ENCODE measurements at places on chromosomes 7 and 10.

DNA sequence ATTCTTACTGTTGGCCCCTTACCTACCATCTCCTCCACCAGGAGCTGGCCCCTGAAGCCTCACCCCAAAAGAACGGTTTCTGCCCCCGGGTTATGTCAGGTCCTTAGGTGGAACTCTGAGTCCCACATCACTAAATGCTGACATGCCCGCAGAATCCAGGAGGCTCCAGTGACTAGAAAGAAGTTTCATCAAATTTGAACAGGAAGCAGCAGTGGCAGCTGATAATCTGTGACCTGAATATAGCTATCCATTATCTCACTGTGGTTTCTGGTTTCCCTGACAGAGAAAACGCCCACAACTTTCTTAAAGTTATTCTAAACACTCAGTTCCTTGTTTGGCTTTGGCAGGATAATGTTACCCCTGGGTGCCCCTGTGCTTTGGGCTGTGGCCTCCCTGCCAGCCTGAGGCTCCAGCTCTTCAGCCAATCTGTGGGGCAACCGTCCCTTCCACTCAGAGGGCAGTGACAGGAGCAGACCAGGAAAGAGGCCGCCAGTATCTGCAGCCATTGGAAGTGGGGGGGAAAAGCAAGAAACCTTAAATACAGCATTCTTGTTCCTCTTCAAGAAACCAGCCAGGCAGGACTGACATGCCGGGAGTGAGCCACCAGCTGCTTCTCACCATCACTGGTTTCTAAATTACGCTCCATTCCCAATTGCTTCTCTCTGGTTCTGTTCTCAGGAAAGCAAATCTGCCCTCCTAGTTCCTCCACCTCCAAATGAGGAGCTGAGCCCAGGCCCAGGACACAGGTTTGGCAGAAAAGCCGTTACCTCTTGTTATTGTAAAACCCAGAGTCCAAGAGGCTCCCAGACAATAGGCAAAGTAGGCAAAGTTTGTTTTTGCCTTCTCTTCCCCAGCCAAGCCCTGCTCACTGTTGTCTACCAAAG, 41.2 kb upstream of the VCL start:
- no peak for DNase-seq

- no peak for DNase-seq
Measured at GRCh38 chr10:29239569-29240472, 49.0 kb upstream of the LYZL1 start.

GRCh38 chr7:33932221-33932620, 26.9 kb downstream of the BMPER start:
- no peak for DNase-seq

- DNase-seq = no peak
Measured at GRCh38 chr7:55946545-55946944, 5.1 kb upstream of the MRPS17 start.

GRCh38 chr10:77186936-77187335, 450.7 kb downstream of the KCNMA1 start:
- DNase-seq = no peak

DNA sequence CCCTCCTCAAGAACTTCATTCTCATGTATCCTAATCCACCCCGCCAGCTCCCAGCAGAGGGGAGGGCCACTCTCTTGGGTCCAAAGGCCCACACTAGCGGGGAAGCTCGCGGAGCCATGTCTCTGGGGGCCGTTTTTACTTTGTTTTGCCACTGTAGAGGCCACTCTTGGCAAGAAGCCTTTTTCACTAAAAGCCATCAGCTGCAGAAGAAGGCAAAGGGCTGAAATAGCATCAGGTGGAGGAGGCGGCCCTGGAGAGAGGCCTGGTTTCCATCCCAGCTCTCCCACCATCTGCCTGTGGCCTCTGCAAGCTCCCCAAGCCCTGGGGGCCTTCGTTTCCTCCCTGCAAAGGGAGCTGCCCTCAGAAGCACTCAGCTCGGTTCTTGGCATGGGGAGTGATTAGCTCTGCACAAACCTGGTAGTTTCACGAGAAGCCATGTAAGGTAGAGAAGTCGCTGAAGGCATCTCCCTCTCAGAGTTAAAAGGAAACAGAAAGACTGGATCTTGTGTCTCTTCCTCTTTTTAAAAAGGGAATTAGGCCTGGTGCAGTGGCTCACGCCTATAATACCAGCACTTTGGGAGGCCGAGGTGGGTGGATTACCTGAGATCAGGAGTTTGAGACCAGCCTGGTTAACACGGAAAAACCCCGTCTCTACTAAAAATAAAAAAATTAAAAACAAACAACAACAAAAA, 70.3 kb downstream of the PARP12 start:
- no peak for DNase-seq

DNA sequence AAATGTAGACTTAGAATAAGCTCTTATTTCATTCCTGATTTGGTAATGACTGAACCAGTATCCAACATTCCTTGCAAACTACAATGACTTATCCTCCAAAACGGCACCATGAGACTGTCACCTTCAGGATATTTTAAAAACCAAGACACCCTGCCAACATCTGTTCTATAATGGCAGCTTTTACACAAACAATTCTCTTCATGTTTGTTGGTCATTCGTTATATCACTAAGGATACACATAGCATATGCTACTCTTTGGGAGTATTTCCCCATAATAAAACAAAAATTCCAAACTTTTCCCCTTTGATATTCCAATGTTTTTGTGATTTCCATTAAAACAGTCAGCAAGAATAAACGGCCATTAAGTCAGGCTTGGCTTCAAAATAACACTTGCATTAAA, 215.4 kb downstream of the GLI3 start:
- no peak for DNase-seq

GRCh38 chr7:29805886-29806207, 461 bp upstream of the WIPF3 start:
- DNase-seq = no peak

- DNase-seq = no peak
Measured at GRCh38 chr10:77264107-77264506, 373.5 kb downstream of the KCNMA1 start.

DNA sequence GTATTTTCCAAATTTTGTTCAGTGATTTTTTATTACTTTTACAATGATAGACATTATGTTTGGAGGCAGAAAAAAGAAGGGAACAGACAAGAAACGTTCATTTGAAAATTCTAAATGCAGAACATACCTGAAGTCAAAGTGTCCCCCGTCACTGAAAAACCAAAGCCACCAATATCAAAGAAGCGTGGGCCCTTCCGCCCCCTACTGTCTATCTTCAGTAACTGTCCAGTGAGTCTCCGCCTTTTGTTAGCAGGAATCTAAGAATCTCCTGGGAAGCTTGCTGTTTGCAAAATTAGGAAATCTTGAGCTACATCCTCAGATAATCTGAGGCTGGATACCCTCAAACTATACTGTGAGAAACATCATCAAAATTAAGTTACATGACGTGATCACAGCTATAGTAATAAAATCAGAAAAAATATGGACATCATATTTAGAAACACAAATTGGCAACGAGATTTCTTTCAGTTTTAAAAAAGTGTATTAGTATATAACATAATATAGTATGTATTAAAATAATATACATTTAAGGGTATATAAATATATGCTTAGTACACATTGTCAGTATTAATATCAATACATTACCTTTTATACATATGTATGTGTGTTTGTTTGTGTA, 169.3 kb upstream of the AKR1E2 start:
- no peak for DNase-seq

- peak; percentile 74 for DNase-seq
Measured at GRCh38 chr7:13920053-13920697, 69.3 kb downstream of the ETV1 start.

DNA sequence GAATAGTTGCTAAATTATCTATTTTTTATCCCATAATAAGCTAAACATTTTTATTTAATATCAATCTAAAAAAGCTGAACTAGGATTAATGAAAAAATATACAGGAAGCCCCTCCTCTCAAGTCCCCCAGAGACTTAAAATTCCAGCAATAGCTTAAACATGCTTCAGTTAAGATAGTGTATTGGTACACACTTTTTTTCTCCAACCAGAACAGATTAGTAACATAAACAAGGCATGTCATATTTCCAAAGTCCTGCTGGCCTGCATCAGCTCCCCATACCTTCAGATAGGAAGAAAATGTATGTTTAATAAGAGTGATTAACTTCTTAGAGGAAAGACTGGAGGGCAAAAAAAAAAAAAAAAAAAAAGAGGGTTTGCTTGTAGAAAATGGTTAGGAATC, 7.1 kb downstream of the TBX20 start:
- no peak for DNase-seq

DNA sequence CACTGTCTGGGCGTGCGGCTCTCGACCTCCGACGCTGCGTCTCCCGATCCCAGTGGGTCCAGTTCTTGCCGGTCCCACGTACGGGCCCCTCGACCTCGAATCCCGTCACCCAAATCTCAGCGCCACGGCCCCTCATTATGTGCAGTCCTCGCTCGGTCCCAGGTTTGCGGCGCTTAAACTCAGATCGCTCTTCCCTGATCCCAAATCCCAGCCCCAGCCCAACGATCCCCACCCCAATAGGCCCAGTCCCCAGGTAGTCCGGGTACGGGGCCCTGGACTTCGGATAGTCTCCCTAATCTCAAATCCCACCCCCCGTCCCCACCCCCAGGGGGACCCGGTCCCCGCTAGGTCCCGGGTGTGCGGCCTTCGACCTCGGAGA, 666 bp downstream of the HNRNPF start:
- DNase-seq = no peak

DNA sequence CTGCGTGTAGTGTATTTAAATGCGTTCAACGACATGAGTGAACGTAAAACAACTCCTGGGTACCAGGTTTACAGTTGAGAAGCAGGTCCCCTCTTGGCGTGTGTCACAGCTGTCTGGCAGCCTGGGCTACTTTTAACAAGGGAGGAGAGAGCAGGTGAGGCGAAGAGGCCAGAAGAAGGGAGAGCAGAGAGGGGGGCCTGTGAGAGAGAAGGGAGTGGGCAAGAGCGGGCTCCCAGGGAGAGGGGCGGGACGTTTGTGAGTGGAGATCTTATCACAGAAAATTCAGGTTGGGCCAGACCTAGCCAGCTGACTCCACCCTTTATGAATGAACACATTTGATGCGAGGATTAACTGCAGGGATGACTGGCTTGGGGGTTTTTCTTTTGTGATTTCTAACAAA, 154.0 kb downstream of the CAMK1D start:
- DNase-seq = no peak

DNA sequence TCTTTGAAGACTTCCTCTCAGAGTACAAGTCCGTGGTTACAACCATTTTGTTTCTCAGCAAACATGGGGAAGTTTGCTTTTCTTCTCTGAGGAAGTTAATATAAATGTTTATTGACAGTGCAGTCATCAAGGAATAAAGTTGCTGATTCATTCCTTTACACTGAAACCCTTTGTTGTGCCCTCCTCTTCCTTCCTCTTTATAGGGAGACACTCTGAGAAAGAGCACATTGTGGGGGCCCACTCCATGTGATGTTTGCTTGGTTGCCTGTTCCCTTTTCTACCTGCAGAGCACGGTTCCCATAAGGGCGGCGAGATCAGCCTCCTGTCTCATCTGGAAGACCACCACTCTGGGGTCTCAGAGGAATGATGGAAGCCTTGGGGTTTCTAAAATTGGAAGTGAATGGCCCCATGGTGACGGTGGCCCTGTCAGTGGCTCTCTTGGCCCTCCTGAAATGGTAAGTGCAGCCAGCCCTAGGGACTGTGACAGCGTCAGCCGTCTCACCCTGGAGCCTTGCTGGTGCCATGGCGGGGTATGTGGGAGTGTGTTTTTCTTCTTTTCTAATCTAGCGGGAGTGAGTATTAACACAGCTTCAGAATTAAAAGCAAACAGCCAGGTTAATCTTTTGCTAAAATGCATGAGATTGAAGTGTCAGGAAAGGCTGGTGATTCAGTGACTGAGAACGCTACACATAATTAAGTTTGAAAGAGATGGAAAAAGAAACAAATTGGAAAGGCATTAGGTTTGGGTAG, at the start of gene TBXAS1:
Gene TBXAS1 (plus strand): TSS at position 240 of the 750 bp plus-strand sequence. CDS start 127 bp downstream, at position 367.
- DNase-seq = no peak

DNA sequence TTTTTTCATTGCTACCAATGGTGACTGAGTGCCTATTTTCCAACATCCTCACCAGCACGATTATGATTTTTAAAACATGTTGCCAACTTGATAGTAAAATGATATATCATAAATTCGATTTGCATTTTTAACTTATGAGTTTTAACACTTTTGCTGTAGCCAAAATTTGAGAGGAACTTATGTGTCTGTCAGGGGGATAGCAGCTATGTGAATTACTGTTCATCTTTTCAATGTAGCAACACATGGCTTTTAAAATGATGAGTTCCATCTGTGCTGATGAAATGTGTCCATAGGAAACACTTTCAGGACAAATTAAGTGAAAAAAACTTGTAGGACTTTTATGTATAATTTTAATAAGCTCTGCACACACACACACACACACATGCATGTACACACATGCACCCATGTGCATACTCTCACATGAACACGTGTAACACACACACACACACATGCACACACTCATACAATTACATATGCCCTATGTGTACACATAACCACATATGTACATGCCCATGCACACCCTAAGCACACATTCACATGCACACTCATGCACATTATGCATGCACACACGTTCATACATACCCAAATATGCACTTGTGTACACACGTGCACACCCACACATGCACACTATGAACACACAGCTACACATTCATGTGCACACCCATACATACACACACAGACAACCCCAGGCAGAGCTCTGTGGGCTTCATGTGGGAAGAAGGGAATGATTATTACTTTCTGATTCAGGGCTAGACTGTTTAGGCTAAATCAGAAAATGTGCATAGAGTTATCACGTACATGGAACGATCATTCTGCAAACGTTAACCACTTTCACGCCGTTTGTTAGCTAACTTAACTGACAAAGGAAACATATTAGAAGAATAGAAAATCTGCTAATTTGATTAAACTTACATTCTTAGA, 68.9 kb downstream of the C10orf143 start:
- no peak for DNase-seq

GRCh38 chr7:158033196-158033595, 554.4 kb downstream of the PTPRN2 start:
- DNase-seq = no peak

GRCh38 chr7:55484834-55485233, 87.5 kb downstream of the VOPP1 start:
- no peak for DNase-seq

- DNase-seq = no peak
Measured at GRCh38 chr7:22895140-22895827, 72.6 kb upstream of the TOMM7 start.

- peak; percentile 1 for DNase-seq
Measured at GRCh38 chr7:51141451-51142003, 175.1 kb downstream of the COBL start.
